ENCODE measurements at places on chromosomes 13 and 19.

GRCh38 chr19:49573425-49573824 lies 6.9 kb downstream of the NOSIP start:
- no peak for DNase-seq

- no peak for DNase-seq
Observed at GRCh38 chr13:66612983-66613382, 617.2 kb downstream of the PCDH9 start.

- no peak for DNase-seq
Observed at GRCh38 chr13:40386586-40386985, 279.9 kb downstream of the FOXO1 start.

DNA sequence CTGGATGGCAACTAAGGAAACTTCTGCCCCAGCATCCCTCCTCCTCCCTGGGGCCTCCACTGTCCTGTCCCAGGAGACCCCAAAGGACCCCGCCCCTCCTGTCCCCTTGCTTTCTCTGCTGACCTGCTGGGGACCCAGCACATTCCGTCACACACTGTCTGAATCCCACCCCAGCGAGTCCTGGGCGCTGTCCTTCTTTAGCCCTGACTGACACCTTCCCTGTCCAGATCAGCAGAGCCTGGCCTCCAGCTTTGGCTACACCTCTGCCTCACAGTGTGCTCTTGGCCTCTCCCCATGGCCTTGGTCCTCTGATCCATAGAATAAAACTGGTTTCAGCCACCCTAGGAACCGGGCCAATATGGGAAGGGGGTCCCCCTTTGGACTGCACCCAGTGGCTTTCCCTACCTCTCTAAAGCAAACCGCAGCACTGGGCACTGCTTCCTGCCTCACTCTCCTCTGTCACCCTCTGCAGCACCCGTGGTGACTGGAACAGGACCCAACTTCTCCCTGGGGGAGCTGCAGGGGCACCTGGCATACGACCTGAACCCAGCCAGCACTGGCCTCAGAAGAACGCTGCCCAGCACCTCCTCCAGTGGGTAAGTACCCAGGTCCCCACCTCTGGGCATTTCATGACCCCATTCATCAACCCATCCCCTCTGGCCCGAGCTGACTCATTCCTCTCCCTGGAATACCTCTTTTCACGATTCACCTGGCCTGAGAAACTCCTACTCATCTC lies 46.4 kb downstream of the SMIM24 start:
- no peak for DNase-seq

DNA sequence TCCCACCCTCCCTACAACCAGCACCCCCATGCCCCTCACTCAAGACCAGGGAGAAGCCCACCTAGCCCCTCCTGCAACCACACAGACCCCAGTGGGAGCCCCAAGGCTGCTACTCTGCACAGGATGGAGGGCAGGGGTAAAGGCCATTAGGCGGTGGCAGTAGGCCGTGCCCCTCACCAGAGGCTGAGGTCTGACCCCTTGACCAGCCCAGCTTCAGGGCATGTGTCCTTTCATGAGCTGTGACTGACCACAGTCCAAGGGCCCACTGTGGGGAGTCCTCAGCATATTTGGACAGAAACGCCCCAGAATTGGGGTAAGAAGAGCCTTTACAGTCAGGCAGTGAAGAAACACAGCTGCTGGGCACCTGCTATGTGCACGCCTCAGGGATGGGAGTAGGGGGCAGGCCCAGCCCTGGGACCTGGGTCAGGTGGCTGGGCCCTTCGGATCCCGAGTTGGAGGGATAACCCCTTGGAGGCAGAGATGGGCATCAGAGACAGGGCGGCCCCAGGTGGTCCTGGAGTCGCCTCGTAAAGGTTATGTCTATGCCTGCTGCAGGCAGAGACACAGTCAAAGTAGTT lies 1.7 kb upstream of the RPS5 start:
- no peak for DNase-seq

GRCh38 chr19:29560313-29561075 lies 34.7 kb downstream of the VSTM2B start:
- DNase-seq, result no peak

DNA sequence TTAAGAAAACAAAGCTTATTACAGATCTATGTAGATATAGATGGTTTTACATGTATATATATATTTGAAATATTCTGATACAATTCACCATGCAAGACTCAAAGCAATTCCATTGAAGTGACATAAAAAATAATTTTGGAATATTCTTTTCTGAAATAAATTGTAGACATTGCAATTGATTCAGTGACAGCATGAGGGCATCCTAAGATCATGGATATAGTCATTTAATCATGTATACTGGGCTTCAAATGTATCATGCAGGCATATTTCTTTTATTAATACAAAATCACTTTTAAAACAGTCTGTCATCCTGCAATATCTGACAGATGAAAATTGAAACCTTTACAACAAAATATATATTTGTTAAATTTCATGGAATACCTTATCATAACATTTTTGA lies 286.7 kb upstream of the SLITRK6 start:
- DNase-seq, result no peak

GRCh38 chr19:29285187-29285687 lies 72.3 kb upstream of the UQCRFS1 start:
- DNase-seq, result no peak

- DNase-seq, result no peak
Observed at GRCh38 chr19:38766276-38767047, 6.9 kb downstream of the LGALS7 start.

- DNase-seq, result no peak
Observed at GRCh38 chr19:19615086-19615485, 3.4 kb downstream of the PBX4 start.

Measured in GOT3 (cell line).